ENCODE measurements at places on chromosomes 2 and 18.

DNA sequence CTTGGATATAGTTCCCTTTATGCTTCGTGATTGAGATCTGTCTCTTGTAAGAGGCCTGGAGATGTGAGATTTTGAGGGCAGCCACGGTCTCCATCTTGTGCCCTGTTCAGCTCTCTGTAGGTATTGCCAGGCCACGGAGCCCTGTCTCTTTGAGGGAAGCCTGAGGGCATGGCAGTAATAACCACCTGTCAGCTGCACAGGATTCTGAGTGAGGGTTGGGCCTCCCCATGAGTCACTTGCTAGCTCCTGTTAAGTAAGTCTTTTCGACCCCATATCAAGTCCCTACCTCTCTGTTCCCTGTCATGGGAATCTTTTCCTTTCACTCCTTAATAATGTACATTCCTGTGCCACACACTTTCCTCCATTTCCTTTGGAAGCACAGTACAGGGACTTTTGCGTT lies 20.4 kb downstream of the LYPD6B start:
- no peak for DNase-seq

GRCh38 chr2:200667413-200667812 lies 81.6 kb downstream of the AOX1 start:
- no peak for DNase-seq

DNA sequence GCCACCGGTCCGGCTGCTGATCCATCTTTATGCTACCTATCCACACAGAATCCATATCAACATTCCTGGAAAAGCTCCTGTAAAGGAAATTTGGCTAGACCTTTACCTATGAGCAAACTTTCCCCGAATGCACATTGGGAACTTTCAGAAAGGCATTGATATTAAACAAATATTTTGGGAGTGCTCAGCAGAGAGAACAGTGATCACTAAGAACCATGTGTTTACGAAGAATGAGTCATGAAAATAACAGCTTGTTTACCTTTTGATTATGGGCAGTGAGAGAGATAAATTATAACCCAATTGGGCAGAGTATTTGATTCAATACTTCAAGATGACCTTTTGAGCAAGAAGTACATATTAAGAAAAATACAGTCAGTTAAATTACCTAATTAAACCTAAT lies 189.7 kb upstream of the CDH2 start:
- DNase-seq = no peak

DNA sequence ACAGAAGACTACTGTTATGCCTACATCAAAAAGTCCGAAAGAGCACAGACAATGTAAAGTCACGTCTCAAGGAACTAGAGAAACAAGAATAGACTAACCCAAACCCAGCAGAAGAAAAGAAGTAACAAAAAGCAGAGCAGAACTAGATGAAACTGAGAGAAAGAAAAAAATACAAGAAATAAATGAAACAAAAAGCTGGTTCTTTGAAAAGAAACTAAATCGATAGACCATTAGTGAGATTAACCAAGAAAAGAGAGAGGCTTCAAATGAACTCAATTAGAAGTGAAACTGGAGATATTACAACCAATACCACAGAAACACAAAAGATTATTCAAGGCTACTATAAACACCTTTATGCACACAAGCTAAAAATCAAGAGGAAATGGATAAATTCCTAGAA lies 271.8 kb downstream of the MBD2 start:
- no peak for DNase-seq

DNA sequence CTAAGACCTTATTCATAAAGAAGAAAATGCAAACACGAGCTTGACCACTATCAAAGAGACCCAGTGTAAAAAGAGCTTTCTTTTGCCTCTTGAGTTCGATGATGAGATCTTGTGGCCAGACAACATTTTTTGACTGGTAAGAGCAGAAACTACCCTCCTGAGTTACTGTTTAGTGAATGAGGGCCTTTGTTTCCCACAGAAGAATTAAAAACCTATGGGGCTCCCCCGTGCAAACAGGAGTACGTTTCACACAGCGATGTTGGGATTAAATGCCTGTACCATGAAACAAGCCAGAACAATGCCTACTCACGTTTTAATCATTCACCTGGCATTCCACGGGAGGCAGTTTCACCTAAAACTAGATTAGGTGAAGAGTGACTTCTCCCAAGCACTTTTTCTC lies 36.0 kb downstream of the MYCN start:
- DNase-seq = no peak

DNA sequence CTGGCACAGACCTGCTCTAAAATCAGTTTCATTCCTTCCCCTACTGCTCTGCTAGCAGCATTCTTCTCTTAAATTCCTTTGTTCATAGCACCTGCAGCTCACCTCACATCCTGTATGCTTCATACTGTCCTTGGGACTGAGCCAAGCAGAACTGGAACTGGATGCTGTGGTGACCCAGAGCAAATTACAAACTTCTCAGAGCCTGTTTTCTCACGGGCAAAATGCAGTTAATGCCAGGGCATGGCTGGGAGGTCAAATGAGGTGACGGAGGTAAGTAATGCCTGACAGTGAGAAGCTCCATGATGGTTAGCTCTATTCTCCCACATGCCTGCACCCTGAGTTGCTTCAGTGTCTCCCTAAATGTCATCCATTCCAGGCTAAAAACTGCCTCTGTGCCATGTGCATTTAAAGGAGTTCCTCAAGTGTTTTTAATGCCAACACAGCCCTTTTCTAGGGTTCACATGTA lies 29.7 kb downstream of the C2orf42 start:
- DNase-seq = no peak

DNA sequence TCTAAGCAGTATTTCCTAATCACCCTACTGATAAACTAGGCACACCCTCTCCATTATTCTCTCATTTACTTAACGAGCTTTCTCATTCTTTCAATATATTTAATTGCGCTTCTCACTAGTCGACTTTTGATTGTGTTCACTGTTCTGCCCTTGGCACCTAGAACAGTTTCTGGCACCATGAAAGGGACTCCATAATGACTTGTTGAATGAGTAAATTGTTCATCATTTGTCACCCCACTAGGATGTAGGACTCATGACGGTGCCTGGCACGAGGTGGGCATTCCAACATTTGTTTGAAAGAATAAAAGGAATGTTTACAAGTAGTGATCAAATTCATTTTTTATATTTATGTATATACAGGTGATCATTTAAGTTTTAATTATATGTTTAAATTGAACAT lies 123.7 kb downstream of the DIS3L2 start:
- DNase-seq = no peak

DNA sequence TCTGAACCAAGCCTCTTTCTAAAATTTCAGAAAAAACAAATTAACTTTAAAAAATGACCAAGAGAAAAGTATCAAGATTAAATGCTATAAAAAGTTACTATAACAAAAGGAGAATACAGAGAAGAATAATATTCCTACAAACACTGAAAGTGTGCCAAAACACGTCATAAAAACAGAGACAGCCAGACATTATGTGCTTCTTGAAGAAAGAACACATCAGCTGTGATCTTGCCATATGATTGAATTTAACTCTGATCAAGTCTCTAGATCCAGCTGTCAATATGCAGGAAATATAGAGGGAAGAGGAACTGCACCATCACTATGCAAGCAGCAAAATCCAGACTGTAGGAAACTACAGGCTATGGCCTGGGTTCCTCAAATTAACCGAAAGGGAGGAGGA lies 33.7 kb upstream of the COL5A2 start:
- no peak for DNase-seq

GRCh38 chr2:122652670-122653069 lies 897.2 kb downstream of the TSN start:
- DNase-seq = no peak

DNA sequence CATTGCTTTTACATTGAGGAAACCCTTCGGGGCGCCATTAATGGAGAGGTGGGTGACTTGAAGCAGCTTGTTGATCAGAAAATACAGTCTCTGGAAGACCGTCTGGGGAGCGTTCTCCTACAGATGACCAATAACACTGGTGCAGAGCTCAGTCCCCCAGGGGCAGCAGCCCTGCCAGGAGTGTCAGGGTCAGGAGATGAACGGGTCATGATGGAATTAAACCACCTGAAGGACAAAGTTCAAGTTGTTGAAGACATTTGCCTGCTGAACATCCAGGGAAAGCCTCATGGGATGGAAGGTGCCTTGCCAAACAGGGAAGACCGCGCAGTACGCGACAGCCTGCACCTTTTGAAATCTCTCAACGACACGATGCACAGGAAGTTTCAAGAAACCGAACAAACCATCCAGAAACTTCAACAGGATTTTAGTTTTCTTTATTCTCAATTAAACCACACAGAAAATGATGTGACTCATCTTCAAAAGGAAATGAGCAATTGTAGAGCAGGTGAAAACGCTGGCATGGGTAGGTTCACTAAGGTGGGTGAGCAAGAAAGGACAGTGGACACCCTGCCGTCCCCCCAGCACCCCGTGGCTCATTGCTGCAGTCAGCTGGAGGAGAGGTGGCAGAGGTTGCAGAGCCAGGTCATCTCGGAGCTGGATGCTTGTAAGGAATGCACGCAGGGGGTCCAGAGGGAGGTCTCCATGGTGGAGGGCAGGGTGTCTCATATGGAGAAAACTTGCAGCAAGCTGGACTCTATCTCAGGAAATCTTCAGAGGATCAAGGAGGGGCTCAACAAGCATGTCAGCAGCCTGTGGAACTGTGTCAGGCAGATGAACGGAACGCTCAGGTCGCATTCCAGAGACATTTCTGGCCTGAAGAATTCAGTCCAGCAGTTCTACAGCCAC lies 45.0 kb downstream of the EMILIN2 start:
- no peak for DNase-seq

GRCh38 chr2:8219631-8220355 lies 462.1 kb upstream of the ID2 start:
- no peak for DNase-seq

DNA sequence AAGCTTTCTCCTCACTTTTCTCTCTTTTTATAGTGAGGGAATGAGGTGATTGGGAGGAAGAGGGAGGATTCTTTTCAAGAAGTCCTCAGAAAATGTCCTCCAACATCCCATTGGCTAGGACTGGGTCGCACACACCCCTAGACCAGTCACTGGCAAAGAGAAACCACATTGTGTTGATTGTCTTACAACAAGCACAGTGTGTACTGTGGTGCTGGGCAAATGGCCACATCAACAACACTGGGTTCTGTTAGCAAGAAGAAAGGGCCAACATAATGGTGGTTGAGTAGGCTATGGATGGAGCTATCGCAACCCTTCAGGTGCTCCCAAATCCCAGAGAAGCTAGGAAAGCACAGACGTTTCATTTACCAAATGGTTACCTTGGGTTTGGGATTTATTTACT lies 18.7 kb upstream of the PTPN4 start:
- no peak for DNase-seq

DNA sequence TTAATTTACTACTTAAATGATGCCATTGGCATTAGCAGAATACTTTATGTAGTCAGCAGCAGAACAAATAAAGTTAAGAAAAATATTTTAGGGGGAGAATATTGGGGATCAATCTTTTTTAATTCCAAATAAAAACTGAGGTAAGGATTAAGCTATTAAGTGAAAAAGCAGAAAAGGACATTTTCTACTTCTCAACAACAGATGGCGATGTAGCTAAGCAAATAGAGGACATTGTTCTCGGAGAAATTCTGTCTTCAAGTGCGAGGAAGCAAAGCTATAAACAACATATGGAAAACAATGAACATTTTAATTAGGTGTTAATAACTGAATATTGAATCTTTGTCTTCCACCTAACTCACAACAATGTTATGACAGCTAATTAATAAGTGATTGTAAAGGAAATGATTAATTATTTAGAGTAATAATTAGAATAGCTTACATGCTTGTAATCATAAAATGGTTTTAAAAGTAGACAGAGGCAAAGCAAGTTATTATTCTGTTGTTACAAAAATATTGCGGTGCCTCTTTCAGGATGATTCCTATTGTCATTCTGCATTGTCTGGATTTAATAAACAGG lies 32.9 kb upstream of the CCDC93 start:
- peak; percentile 45 for DNase-seq

DNA sequence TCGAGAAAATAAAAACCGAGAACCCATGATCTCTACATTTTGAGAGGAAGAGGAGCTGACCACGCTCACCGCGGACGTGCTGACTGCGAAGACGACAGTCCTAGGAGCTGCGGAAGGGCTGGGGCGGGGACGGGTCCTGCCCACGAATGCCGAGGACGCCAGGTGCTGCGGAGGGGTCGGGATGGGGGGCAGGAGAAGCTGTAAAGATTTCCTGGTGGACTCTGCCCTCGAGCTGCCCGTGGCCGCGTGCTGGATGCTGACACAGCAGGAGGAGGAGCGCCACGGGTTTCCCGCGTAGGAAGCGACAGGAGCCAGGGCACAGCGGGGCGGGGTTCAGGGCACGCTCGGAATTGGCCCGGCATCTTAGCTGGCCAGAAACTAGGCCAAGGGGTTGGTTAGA lies 22.2 kb downstream of the ZSCAN30 start:
- no peak for DNase-seq

DNA sequence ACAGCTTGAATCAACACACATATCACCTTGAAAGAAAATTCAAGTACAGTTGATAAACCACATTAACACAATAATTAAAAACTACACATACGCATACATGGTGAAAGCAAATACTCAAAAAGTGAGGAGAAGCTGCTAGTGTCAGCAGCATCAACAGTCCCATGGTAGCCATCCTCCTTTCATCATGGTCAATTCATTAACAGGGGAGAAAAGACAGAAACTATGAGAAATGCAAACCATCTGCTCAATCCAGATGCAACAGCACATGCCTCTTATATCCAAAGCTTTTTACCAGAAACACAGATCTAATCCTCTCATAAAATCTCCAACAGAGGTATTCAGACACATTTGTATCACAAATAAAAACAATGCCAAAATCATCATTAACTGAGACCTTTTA lies 81.9 kb upstream of the CHRNA1 start:
- no peak for DNase-seq

DNA sequence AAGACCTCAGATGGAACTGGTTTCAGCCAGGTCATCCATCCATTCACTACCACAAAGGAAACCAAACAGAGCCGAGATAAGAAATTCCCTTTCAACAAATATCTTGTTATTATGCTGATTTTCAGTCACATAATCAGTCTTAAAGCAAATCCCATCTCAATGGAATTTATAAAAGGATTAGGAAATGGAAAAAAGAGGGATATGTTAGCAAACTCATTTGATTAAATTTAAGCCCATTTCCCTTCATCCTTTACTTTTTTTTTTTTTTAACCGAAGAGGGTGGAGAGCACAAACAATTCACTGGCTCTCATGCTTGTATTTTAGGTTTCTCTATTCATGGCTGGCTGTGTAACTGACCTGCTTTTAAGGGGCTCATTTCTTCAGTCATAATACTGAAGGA lies 109.0 kb upstream of the GATA6 start:
- DNase-seq = no peak

DNA sequence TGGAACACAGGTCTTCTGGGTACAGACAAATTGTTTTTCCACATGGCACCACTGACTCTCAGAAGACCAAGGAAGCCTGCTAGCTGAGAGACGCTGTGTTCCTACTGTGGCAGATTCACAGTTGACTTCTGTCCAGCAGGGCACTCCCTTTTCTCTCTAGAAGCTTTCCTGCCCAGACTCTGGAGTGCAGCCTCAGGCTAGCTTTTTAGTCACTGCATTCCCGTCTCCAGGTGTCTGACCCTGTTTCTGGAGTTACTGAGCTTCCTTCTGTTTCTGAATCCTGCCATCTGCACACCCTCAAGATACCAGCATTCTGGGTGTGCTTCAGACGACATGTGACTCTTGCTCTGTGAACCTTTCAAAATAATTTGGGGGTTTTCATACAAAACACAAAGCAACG lies 125.1 kb downstream of the TMEM200C start:
- no peak for DNase-seq

GRCh38 chr18:10838553-10838952 lies 310.8 kb downstream of the PIEZO2 start:
- DNase-seq = no peak

Data from hematopoietic multipotent progenitor cell treated with erythropoietin and hydrocortisone succinate and interleukin-3 and kit ligand, for 8 days (in vitro differentiated cells).